ENCODE measurements at places on chromosomes 3 and 15. TPM values are rescaled to one million over a fixed set of nuclear protein-coding genes. Genes with fewer than 3 reads are reported as not detected.
A peak's percentile ranks its signal among the peaks of the same experiment; 100 is the strongest.

GRCh38 chr3:27880969-27881892, 159.1 kb upstream of the EOMES start:
- no peak for DNase-seq

GRCh38 chr3:172209333-172210321, 170.2 kb downstream of the FNDC3B start:
- DNase-seq: no peak

DNA sequence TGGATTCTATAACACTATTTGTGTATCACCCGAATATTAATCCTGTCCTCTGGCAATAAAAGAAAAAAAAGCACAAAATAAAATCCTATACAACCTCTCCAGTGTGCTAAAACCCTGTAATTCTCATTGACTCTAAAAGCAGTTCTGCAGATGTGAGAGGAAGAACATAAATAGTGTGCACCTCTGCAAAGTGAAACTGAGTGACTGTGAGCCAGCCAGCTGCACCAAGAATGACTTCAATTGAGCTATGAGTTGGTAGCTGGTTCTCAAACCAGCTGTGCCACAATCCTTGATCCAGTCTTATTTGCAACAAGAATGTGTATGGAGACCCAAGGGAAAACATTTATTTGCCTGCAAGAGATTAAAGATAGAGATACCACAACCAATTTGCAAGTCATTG, 31.2 kb upstream of the COL8A1 start:
- no peak for DNase-seq

- no peak for DNase-seq
Observed at GRCh38 chr15:70159713-70160009, 61.9 kb upstream of the TLE3 start.

DNA sequence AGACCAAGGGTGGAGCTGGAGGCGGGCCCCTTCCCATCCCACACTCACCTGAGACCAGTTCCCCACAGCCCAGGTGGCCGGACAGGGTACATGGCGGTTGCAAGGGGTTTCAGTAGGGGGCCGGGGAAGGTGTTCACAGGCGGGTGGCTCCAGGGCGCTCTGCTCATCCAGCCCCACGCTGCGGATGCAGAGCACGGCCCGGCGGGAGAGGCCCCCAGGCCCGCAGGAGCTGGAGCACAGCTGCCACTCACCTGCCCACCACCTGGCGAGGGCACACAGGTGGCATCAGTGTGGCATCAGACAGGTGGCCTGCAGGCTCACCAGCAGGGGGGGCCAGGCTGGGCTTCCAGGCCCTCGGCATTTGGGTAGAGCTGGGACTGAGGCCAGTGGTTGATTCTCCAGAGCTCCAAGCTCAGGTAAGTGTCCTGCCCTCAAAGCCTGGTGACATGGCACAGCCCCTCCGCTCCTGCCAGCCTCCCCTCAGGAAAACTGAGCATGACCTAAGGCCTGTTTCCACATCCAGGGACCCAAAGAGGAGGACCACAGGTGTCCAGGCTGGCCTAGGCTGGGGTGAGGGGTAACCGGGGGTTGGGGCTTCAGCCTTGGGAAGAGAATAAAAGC, 43.8 kb downstream of the ADAMTS7 start:
- DNase-seq: peak; percentile 57

LMAN1L gene
- polyA plus RNA-seq: not detected

POTEB2 gene
- not detected for polyA plus RNA-seq

CCR1 gene
- 7.4 TPM for polyA plus RNA-seq

Data from kidney (tissue), 22 donors.